ENCODE measurements at places on chromosomes 2 and 18.
A peak's percentile ranks its signal among the peaks of the same experiment; 100 is the strongest.

GRCh38 chr2:236657801-236658200 is 88.2 kb downstream of the ACKR3 start:
- DNase-seq: no peak

GRCh38 chr18:75581336-75582131 is 154.0 kb upstream of the SMIM21 start:
- no peak for DNase-seq

- DNase-seq: no peak
Measured at GRCh38 chr2:190844700-190845401, 35.8 kb upstream of the GLS start.

DNA sequence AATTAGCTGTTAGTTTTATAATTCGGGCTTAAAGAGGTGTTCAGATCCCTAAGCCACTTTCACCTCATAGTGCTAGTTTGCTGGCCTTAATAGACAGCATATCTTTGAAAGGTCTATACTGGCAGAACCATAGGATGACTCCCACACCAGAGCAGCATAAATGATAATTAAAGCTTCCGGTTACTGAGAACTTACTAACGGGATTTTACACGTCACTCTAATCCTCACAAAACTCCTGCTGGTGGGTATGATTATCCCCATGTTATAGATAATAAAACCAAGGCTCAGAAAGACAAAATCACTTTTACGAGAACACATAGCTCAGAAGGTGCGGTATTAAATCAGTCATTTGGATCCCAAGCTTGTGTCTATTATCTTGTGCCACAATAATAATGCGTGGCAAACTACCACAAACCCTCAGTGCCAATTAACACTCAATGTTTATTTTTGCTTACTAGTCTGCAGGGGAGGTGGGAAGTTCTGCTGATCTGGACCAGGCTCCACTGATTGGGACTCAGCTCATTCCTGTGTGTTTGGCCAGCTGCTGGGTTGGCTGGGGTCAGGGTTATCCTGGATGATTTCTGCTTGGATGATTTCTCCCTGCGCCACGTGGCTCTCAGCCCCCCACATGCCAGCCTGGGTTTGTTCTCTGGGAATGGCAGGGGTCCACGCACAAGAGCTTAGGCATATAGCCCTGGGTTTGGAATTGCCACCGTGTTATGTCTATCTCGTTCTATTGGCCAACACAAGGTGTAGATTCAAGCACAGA is 62.3 kb downstream of the TRIB2 start:
- no peak for DNase-seq

- peak; percentile 36 for DNase-seq
Measured at GRCh38 chr2:151946899-151947812, 118.9 kb upstream of the ARL5A start.

DNA sequence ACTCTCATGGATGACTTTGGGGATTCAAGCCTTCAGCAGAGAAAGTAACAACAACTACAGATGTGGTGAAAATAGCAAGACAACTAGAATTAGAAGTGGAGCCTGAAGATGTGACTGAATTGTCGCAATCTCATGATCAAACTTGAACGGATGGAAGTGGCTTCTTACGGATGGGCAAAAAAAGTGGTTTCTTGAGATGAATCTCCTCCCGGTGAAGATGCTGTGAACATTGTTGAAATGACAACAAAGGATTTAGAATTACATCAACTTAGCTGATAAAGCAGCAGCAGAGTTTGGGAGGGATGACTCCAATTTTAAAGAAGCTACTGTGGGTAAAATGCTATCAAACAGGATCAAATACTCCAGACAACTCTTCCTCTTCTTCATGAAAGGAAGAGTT is 43.1 kb downstream of the AAK1 start:
- peak; percentile 41 for DNase-seq

GRCh38 chr2:152127628-152128027 is 28.8 kb upstream of the CACNB4 start:
- no peak for DNase-seq

DNA sequence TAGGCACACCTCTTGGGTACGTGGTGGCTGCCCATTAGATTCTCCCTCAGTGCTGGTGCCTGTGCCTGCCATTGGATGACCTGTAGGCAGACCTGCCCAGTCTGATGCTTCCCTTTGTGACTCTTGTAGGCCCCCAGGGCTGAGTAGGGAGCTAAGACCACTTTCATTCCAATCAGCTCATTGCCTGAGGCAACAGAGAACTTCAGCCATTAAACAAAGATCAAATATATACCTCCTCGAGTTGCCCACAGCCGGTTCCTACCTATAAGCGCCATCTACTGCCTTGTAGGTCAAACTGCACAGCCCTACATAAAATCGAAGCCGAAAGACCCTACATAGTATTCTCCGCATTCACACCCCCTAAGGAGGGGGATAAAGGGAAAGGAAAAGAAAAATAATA is 184.6 kb downstream of the ETAA1 start:
- no peak for DNase-seq

- DNase-seq: no peak
Measured at GRCh38 chr2:148614014-148614321, 30.6 kb upstream of the EPC2 start.

GRCh38 chr2:15776992-15777702 is 163.2 kb upstream of the MYCN start:
- no peak for DNase-seq

GRCh38 chr2:30444273-30444672 is 2.8 kb upstream of the LCLAT1 start:
- DNase-seq: no peak

DNA sequence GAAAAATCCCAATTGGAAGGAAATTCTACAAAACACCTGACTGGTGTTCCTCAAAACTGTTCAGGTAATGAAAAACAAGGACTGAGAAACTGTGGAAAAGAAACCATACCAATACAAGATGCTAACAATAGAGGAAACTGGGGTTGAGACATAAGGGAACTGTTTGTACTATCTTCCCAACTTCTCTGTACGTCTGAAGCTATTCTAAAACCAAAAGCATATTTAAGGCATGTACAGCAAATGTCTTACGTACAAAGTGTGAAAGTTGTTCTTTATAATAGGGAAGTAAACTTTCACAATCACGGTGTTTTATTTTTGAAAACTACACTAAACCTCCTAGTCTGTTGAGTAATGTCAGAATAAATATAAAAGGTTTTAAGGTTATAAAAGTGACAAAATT is 776.1 kb upstream of the RAB6C start:
- no peak for DNase-seq

GRCh38 chr2:42696987-42697386 is 66.9 kb downstream of the OXER1 start:
- DNase-seq: no peak

DNA sequence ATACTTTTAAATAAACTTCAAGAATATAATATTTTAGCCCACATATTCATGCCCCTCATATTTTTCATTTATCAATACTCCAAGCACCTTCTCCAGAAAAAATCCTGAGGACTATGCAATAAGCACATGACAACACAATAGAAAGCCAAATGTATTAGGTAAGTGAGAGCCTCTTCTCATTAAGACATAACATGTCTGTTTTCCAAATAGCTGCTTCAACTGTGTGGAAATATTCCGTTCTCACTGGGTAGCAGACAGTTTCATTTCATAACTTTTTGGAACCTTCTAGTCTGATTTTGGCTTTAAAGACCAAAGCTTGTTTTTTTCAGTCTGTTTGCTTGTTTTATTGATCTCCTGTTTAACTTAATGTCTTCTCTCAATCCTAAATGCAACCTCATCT is 137.8 kb downstream of the PIK3C3 start:
- DNase-seq: no peak

DNA sequence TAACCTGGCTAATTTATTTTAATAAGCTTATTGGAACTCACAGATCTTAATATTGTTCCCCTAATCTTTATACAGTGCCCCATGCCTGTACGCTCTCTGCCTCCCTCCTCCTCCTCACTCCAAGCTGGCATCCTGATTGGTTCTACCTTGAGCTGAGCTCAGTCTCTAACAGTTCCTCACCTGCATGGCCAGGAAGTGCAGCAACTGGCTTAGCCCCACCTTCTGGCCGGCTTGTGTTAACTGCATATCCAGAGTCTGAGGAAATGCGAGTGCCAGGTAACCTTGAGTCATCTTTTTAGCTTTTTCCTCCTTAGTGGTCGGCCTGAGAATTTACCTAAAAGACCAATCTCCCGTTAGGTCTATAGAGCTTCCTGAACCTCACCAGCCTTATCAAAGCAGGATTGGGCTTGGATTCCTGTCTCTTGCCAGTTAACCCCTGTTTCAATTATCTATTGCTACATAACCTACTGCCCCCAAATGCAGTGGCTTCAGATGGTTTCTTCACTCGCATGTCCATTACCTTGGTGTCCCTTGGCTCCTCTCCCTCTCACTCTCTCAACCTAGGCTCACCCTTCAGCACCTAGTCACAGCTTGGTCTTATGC is 89.5 kb upstream of the STK39 start:
- peak; percentile 62 for DNase-seq

DNA sequence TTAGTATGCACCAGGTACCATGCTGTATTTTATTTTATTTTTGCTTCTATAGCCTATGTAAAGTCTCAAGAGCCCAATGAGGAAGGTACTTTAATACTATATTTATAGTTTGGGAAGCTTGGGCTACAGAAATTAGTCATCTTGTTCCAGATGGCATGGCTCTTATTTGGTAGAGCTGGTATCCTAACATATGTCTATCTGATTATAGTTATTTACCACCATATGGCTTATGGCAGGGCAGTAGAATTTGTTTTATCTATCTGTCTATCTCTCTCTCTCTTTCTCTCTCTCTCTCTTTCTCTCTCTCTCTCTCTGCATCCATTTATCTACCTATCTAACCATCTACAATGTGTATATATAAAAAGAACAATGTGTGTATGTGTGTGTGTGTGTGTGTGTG is 1293.7 kb upstream of the SLC39A10 start:
- no peak for DNase-seq

DNA sequence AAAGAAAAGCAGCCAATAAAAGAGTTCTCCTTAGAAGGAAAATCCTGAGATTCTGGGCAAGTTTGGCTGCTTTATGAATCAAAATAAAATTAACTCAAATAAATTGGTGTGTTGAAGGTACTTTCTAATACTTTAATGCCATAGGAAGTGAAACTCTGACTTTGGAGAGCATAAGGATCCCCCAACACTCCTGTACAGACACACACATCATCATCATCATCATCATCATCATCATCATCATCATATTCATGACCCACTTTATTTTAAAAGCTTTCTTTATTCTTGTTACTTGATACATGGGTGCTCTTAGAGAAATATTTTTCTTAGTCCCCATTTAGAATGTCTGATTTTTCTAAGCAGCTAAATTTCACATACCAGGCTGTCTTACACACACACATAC is 283.1 kb upstream of the CYRIA start:
- no peak for DNase-seq

All from activated CD8-positive, alpha-beta T cell treated with anti-CD3 and anti-CD28 coated beads, Interleukin-2, amount 10 ng/mL, durations not matched to agents 7 days and 5 days (primary cell).